ENCODE measurements at places on chromosomes 11 and 22.

- no peaks in the 10 kb centered on the region for H3K36me3 ChIP-seq
- H3K27me3 ChIP-seq = peaks cover 12% of the 10 kb centered on the region
- no peak for DNase-seq
- no peaks in the 10 kb centered on the region for H3K4me1 ChIP-seq
- no peak overlapping the region for H3K27ac ChIP-seq
- H3K4me3 ChIP-seq = no peak overlapping the region
These were observed 124.2 kb upstream of the SEZ6L start for GRCh38 chr22:26045051-26045450.

- no peak overlapping the region for H3K4me3 ChIP-seq
- no peak for DNase-seq
- H3K27me3 ChIP-seq = peaks cover 8% of the 10 kb centered on the region
- no peaks in the 10 kb centered on the region for H3K36me3 ChIP-seq
- no peak overlapping the region for H3K27ac ChIP-seq
These were observed 201.0 kb upstream of the CADM1 start for GRCh38 chr11:115705200-115705599.

- no peak for DNase-seq
- H3K27me3 ChIP-seq = peaks cover 5% of the 10 kb centered on the region
- H3K4me1 ChIP-seq = no peaks in the 10 kb centered on the region
- no peaks in the 10 kb centered on the region for H3K36me3 ChIP-seq
These were observed 126.7 kb upstream of the BLID start for GRCh38 chr11:122242731-122243130.

- H3K36me3 ChIP-seq = no peaks in the 10 kb centered on the region
- DNase-seq = no peak
- no peaks in the 10 kb centered on the region for H3K27me3 ChIP-seq
- H3K4me1 ChIP-seq = no peaks in the 10 kb centered on the region
These were observed 857.2 kb upstream of the TENM4 start for GRCh38 chr11:80297858-80298632.

- no peaks in the 10 kb centered on the region for H3K4me1 ChIP-seq
- H3K27me3 ChIP-seq = no peaks in the 10 kb centered on the region
- peaks cover 79% of the 10 kb centered on the region for H3K36me3 ChIP-seq
- no peak overlapping the region for H3K27ac ChIP-seq
- no peak for DNase-seq
These were observed 15.4 kb downstream of the RRP8 start for GRCh38 chr11:6588018-6588417.

- H3K27ac ChIP-seq = no peak overlapping the region
- H3K4me3 ChIP-seq = no peak overlapping the region
- no peak for DNase-seq
These were observed 9.5 kb downstream of the ELFN2 start for GRCh38 chr22:37417677-37418348.

GRCh38 chr11:128294671-128295050 is 292.7 kb downstream of the ETS1 start:
- no peak for DNase-seq
- peak overlapping the region; percentile 98 for H3K27ac ChIP-seq
- H3K36me3 ChIP-seq = peaks cover 45% of the 10 kb centered on the region
- H3K4me1 ChIP-seq = peaks cover 99% of the 10 kb centered on the region

- H3K27ac ChIP-seq = no peak overlapping the region
- peaks cover 16% of the 10 kb centered on the region for H3K27me3 ChIP-seq
- no peak for DNase-seq
- no peaks in the 10 kb centered on the region for H3K36me3 ChIP-seq
- H3K4me3 ChIP-seq = no peak overlapping the region
These were observed 15.9 kb upstream of the OR6M1 start for GRCh38 chr11:123822032-123822431.

DNA sequence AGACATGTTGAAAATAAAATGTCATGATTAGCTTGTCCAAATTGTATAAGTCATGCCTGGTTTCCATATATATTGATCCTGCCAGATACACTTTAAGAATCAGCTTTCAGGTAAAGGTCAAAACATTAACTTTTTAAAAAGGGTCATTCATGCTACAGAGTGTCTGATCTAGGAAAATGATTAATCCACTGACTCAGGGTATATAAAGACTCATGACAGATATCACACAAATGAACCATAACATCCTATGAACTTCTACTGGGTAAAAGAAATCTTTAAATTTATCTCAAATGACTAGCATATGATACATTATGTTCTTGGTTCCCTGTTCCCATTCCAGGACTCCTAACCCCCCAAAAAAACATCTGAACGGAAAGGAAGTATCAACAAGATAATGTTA is 11.7 kb downstream of the MRTFA start:
- no peak overlapping the region for H3K4me3 ChIP-seq
- no peak overlapping the region for H3K27ac ChIP-seq
- H3K36me3 ChIP-seq = peaks cover 10% of the 10 kb centered on the region
- peaks cover 48% of the 10 kb centered on the region for H3K4me1 ChIP-seq
- H3K27me3 ChIP-seq = no peaks in the 10 kb centered on the region
- no peak for DNase-seq

DNA sequence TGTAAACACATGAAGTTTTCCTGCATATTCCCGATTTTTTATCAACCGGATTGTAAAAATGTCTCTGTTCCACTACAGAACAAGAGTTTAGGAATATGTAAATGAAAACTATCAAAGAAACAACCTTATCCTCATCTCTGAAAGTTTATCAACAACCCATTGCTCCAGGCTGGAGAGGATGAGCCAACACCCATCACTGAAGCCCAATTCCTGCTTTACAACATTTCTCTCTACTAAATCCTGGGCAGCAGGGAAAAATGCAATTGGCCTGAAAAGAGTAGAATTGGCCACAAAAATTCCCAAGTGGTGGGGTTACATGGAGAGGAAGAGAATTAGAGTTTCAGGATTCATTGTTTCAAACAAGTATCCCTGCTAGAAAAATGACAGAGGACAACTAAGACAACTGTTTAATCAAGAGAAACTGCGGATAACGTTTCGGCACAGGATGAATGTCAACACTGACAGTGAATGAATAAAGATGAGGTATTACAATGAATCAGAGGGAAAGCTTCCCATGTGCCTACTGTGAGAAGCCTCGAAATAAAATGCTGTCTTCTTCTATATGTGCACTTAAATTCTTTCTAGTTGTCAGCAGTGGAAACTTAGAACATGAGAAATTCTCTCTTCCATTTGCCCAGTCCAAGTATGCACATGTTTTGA is 317.3 kb upstream of the ANO3 start:
- no peaks in the 10 kb centered on the region for H3K27me3 ChIP-seq
- no peak for DNase-seq
- H3K27ac ChIP-seq = no peak overlapping the region
- H3K36me3 ChIP-seq = no peaks in the 10 kb centered on the region
- H3K4me3 ChIP-seq = no peak overlapping the region
- H3K4me1 ChIP-seq = no peaks in the 10 kb centered on the region

GRCh38 chr22:27918341-27919221 is 475 bp downstream of the PITPNB start:
- H3K27ac ChIP-seq = peak overlapping the region; percentile 100
- H3K36me3 ChIP-seq = peaks cover 66% of the 10 kb centered on the region
- peak overlapping the region; percentile 98 for H3K4me3 ChIP-seq
- peak; percentile 79 for DNase-seq
- H3K4me1 ChIP-seq = peaks cover 76% of the 10 kb centered on the region

- H3K36me3 ChIP-seq = no peaks in the 10 kb centered on the region
- H3K4me1 ChIP-seq = peaks cover 3% of the 10 kb centered on the region
- no peak overlapping the region for H3K4me3 ChIP-seq
- peaks cover 38% of the 10 kb centered on the region for H3K27me3 ChIP-seq
These were observed 55.9 kb downstream of the IGLL1 start for GRCh38 chr22:23524226-23524625.

- no peak for DNase-seq
- H3K4me3 ChIP-seq = peak overlapping the region; percentile 85
- H3K4me1 ChIP-seq = peaks cover 64% of the 10 kb centered on the region
- peak overlapping the region; percentile 92 for H3K27ac ChIP-seq
These were observed 963 bp upstream of the ADORA2A start for GRCh38 chr22:24426436-24426835.

DNA sequence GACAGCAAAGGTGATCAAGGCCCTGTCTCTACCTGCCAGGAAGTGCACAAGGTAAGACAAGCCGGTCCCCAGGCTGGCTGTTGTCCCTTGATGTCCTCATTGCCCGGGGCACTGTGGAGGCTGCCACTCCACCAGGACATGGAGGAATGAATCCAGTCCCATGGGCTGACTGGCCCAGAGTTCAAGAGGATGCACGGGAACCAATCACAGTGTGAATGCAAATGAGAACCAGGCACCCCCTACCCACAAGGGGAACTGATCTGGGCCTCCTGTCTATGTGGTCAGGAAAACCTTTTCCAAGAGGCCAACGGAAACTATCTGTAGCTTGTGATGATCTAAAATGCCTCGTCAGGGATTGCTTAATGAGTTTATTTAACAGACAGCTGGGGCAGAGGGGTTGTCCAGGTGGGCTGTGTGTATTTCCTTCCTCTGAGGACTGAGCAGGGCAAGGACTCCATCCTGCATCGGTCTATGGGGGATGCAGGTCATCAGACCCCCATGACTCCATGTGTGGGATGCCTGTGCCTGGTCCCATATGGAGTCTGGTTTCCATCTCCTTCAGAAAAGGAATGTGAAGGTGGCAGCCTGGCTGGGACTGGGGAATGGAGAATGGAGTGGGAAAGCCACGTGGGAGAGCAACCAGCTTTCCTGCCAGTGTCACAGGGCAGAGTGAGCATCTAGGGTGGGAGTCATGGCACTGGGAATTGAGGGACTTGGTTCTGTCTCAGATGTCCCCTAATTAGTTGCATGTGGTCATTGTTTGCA is 60.5 kb downstream of the CD82 start:
- peaks cover 18% of the 10 kb centered on the region for H3K36me3 ChIP-seq
- peak; percentile 32 for DNase-seq
- H3K4me3 ChIP-seq = no peak overlapping the region
- no peaks in the 10 kb centered on the region for H3K27me3 ChIP-seq
- peak overlapping the region; percentile 28 for H3K27ac ChIP-seq

DNA sequence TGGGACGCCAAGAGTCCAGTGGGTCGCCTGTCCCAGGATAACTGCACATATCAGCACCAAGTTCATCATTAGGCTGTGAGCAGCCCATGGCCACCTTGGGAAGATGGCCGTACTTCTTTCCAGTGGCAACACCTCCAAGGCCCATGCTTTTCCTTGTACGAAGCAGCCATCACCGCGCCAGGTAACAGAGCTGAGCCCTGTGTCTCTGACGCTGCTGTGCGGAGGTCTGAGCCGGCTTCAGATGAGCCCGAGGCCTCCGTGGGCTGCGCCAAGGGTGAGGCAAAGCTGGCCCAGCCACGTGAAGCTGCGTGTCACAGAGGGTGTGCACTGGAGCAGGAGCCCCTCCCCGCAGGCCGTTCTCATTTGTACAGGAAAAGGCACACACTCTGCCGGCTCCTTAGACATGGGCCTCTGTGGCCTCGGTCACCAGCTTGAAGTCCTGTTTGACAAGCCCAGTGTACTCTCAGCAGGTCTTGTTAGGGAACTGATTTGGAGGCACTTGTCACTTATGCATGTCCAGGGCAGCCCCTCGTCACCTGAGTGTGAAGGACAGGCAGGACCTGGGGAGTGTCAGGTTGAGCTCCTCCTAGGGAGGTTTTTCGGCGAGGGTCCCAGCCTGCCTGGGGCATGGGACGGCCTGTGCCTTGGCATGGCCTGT is 401.5 kb downstream of the TBC1D22A start:
- H3K36me3 ChIP-seq = peaks cover 49% of the 10 kb centered on the region
- no peak overlapping the region for H3K27ac ChIP-seq
- DNase-seq = no peak
- no peak overlapping the region for H3K4me3 ChIP-seq
- H3K27me3 ChIP-seq = no peaks in the 10 kb centered on the region

DNA sequence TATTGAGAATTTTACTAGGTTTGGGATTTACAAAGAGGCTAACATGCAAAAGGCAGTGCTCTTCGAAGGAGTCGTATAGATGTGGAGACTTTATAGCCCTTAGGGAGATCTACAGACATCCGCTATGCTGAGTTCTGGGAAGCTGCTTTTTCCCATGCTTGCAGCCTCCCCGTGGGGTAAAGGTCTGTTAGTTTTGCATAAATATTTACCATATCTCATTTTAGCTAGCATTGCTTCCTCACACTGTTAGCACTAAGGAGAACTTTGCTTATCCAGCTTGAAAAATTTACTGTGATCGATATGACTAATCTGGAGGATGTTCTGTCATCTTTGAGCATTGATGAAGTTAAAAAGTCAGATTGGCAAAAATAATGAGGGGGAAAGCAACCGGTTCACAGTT is 18.6 kb downstream of the ARHGEF12 start:
- H3K4me1 ChIP-seq = no peaks in the 10 kb centered on the region
- no peak overlapping the region for H3K27ac ChIP-seq
- peaks cover 53% of the 10 kb centered on the region for H3K27me3 ChIP-seq
- no peak overlapping the region for H3K4me3 ChIP-seq

GRCh38 chr11:13127161-13127560 is 118.0 kb downstream of the RASSF10 start:
- no peak for DNase-seq
- no peak overlapping the region for H3K4me3 ChIP-seq
- H3K27ac ChIP-seq = no peak overlapping the region
- peaks cover 49% of the 10 kb centered on the region for H3K27me3 ChIP-seq
